ENCODE measurements at places on chromosomes 12 and 14.

DNA sequence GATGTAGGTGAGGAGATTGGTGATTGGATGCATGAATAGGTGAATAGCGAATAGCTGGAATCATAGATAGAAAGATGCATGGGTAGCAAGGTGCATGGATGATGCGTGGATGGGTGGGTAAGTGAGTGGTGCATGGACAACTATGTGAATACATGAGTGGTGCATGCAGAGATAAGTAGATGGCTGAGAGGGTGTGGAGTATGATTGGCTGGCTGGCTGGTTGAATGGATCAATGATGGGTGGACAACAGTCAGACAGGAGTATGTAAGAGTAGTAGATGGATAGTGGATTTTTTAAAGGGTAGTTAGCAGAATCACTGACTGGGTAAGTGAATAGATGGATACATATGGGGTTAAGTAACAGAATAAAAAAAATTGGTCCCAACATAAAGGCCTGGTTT is 33.9 kb downstream of the SERPINA3 start:
- no peak for DNase-seq

DNA sequence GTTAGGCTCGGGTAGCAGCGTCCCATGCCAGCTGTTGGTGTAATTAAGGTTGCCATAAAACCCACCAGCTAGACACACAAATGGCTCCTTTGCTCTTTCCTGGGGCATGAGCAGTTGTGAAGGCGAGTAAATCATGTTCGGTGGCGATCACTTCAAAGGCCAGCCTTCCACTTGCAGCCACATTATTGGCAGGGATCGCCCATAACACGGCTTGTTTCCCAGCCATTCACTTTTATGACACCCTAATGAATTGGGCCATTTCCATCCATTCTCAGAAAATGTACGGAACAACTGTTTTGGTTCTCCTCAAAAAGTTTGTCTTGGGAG is 63.4 kb downstream of the BEGAIN start:
- no peak for DNase-seq

- no peak for DNase-seq
Observed at GRCh38 chr14:34750670-34751069, 36.3 kb upstream of the CFL2 start.

DNA sequence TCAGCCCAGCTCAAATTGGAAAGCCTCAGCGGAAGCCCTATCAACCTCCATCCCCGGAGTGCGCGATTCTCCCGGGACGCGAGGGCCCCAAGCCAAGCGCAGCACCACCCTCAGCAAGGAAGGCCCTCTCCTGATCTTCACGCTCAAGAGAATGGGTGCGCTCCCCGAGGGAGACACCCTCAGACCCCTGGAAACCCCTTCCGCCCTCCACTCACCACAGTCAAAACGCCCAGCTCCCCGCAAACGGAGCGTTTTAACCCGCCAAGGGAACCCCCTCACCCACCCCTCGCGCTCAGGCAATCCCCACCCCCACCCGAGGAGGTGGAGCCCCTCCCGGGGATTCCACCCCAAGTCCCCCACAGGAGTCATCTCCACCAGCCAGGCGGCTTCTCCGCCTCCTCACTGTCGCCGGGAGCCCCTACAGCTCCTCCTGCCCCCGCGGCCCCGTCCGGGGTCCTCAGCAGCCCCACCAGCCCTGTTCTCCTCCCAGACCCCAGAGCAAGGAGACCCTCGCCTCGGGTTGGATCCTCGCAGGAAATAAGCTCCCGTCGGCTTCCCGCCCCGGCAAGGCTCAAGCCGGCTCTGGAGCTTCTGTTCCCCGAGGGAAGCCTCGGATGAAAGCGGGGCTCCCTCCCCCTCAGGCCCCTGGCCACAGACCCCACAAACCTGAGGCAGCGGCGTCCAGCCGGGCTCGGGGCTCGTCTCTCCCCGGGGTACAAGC is 507 bp downstream of the BAZ2A start:
- DNase-seq, result no peak

DNA sequence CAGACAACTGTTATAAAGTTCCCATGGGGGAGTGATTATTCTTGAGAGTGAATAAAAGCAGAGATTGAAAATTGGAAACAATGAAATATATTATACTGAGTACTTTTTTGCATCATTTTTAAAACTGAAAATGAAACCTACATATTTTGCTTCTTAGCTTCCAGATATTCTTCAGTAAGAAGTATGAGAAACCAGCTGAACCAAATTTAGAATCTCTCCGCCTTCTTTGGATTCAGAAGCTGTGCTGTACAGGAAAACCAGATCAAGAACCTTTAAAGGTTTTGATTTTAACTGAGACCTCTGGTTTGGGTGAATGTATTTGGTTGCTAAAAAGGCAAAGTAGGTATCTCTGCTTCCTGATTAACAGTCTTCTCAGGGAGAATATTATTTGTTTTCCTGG is 109.4 kb downstream of the AKAP6 start:
- no peak for DNase-seq

DNA sequence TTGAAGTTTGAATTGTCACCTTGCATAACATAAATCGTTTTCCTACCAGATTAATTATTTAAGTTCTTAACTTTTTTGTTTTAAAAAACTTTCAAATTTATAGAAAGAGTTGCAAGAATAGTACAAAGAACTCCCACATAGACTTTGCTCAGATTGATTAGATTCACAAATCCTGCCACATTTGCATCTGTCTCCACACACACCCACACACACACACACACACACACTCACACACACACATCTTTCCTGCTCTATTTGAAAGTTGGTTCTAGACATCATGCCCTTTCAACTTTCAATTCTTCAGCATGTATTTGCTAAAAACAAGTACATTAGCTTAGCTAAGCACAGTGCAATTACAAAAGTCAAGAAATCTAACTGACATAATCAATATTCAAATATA is 184.0 kb downstream of the ITPR2 start:
- DNase-seq, result no peak

- no peak for DNase-seq
Observed at GRCh38 chr14:105376521-105377440, 21.6 kb upstream of the TEX22 start.

- DNase-seq, result no peak
Observed at GRCh38 chr12:62977418-62977817, 42.5 kb upstream of the PPM1H start.

DNA sequence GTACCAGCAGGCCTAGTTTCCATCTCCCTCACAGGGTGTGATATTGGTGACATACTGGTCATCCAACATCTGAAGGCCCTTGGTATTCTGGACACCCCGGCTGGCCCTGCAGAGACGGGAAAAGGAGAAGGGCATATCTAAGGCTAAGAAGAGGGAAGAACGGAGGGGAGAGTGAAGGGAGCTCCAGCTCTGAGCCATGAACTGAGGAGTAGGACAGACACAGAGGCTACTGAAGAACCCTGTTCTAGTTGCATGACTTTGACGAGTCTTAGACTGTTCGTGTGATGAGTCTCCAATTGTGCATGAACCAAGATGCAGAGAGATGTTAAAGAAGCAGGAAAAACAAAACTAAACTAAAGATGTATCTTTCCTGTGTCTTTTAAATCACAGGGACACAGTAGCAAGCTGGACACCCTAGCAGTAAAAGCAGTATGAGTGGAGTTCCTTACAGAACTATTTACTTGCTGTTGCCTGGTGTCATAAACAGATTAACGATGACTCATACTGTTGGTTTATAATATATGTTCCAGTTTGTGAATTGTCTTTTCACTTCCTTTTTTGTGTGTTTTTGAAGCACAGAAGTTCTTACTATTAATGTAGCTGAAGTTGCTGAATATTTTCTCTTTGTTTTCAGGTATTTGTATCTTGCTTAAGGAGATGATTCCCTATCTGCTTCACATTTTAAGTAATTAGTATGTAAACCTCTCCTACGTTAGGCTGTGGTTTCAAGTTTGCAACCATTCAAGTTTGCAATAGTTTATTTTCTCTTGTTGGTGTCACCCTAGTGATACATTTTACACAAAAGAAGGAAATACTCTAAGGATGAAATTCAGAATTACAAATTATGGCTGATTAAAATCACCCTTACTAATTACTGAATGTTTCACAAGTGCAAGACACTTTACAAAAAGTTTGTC is 15.7 kb downstream of the FAR2 start:
- peak; percentile 70 for DNase-seq

DNA sequence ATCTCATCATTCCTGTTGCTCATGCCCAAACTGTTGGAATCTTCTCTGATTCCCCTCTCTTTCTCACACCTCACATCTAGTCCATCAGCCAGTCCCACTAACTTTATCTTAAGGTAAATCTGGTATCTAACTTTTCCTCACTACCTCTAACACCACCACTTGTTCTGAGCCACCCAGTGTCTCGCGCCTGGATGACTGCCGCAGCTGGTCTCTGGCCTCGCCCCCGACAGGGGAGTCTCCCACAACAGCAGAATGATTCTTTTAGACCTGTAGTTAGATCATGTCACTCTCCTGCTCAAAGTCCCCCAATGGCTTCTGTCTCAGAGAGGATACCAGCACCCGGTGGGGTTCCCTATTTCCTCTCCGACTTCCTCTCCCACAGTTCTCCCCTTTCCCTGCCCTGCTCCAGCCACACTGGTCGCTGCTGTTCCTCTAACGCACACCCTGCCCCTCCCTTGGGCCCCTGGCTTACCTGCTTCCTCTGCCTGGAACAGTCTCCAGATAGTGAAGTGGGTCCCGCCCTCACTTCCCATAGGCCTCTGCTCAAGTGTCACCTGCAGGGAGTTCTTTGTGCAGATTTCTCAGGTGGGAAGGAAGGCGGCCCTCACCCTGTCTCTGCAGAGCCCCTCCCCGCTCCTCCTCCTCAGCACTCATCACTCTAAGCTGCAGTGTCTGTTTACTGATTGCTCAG is 338.5 kb upstream of the FKBP4 start:
- no peak for DNase-seq
